ENCODE measurements at places on chromosomes 7 and 10.
A peak's percentile ranks its signal among the peaks of the same experiment; 100 is the strongest.

GRCh38 chr10:133212853-133213494, 17.0 kb upstream of the UTF1 start:
- DNase-seq = no peak

- no peak for DNase-seq
Observed at GRCh38 chr10:70445718-70446657, 4.5 kb upstream of the NODAL start.

DNA sequence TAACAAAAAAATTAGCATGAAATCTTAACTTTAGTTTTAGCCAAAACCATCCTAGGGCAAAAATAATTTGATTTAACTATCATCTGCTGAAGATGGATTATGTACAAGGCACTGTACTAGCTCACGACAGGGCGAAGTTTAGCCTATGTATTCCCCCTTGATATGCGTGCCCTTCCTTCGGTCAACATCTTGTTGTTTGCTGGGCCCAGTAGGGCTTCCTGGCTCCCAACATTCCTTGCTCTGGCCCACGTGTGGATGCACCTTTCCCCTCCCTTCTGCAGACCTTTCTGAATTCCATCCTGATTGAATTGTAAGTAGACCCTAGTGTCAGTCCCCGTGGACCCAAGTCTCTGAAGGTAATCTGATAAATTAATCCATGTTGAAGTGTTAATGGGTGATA, 212.0 kb downstream of the RELN start:
- DNase-seq = no peak

GRCh38 chr7:24617957-24618616, 44.8 kb downstream of the PALS2 start:
- DNase-seq = no peak

- no peak for DNase-seq
Observed at GRCh38 chr7:20602306-20602705, 13.2 kb upstream of the ABCB5 start.

DNA sequence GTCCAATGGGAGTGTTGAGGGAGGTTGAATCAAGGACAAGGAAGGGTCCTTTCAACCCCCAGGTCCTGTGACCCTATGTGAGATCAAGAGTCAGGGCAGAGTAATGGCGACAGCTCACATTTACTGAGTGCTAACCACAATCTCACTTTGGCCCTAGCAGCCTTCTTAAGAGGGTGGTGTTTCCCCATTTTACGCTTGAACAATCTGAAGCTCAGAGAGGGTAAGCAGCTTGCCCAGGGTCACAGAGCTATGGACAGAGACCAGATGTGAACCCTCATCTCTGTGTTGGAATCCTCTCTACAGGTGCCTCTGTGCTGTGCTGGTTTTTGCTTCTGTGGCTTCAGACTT, 102.0 kb downstream of the GRK5 start:
- DNase-seq = no peak

GRCh38 chr7:107692501-107692900, 31.9 kb downstream of the SLC26A4 start:
- no peak for DNase-seq

DNA sequence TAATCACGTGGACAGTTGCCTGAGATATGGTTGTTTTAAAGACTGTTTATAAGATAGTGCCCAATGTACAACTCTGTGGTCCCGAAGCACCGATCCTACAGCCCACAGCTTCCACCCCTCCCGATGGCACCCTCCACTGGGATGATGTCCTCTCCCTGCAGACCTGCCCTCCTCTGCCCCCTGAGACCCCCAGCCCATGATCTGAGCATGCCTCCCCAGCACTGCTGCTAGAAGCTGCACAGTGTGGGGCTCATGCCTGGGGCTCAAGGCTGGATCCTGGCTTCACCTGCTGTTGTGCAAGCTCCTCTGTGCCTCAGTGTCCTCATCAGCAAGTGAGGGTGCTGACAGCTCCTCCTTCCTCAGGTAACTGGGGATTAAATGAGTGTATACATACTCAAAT, 254.7 kb upstream of the MKI67 start:
- DNase-seq = no peak

DNA sequence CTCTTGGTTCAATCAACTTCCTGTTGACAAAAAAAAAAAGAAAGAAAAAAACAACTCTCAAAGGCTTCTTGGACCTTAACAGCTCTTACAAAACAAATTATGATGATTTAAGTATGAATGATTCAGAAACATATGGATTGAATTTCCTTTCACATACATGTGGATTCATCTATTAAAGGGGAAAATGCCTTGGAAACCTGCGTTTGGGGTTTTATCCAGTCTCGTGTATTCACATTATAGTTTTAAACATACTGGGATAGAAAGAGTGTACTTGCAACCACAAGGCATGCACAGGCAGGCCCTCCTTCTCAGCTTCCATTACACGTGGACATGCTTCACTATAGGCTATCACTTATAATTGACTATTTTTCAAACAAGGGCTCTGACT, 286.7 kb downstream of the INHBA start:
- no peak for DNase-seq

DNA sequence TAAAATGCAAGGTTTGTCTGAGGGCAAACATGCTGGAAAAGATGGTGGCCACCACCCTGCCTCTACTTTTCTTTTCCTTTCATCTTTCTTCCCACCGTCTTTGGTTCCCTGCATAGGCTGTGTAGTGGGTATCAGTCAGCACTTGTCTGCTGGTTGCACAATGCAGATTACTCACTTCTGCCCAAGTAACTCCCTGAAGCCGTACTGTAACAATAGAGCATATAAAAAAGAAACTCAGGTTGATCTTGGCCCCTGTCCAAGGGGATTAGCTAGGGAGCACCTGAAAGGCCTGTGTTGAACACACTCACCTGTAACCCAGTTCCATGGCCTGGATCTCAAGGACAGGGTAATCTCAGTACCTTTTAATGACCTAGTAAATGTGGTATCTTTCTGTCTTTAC, 533.0 kb upstream of the GALNT17 start:
- no peak for DNase-seq

GRCh38 chr7:86966916-86967315, 92.5 kb downstream of the ELAPOR2 start:
- no peak for DNase-seq

DNA sequence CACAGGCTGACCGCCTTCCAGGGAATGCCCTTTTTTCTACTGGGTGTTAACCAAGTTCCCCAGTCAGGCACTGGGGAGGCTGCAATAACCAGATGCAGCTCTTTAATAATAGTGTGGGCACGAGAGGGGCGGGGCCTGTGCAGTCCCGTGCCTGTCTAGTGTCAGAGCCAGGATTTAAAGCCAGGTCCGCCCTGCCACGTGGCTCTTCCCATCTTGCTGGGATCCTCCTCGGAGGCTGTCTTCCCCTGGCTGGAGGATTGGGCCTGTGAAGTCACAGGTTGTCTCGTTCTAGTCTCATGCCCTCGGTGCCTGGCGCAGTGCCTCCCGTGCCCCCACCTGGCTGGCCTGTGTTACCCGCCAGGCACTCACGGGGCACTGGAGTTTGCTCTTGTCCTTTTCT, 25.2 kb downstream of the TMEM120A start:
- DNase-seq = no peak

DNA sequence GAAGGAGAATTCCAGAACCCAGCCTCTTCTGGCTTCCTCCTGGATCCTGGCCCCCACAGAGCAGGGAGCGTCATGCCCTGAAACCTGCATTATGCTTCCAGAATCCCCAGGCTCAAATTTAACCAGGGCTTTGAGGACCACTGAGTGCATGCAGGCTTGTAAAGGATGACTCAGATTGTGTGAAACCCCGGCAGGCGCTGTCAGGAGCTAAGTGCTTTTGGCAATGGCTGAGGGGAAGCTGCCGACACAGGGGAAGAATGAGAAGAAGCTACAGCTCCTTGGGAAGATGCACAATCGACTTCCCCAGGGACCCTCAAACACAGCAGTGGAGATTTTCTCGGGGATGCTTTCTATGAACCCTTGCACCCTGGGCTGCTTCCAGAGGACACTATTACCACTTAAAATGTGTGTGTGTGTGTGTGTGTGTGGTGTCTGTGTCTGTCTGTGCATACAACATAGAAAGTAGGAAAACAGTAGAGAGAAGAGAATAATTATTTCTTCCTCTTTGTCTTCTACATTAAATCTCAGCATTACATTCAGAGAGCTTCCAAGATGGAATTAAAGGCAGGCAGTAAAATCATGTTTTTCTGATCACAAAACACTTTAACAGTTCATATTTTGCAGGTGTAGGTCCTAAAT, 183.5 kb upstream of the INHBA start:
- no peak for DNase-seq

DNA sequence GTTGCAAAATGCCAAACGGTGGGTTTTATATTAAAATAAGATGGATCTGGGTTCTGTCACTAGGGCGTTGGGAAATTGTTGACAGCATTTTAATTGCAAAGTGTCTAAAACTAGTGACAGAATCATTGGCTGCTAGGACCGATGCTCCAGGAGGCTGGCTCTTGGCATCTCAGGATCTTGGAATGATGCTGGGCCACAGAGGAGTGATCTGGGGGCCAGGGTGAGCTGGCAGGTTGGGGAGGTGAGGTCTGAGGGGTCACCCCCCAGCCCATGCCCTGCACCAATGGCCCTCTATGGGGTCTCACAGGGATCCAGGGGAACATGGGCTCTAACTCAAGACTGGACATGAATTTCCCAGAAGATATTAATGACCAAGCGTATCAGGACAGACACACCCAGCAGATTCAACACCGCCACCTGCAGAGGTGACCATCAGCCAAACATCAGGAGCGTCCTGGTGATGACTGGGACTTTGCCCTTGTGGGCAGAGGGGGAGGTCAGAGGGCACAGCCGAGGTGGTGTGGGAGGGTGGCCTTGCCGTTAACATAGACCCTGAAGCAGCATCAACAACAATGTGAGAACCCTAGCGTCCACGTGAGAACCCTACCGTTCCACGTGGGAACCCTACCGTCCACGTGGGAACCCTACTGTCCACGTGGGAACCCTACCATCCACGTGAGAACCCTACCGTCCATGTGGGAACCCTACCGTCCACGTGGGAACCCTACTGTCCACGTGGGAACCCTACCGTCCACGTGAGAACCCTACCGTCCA, 89.0 kb upstream of the PPP2R2D start:
- no peak for DNase-seq

- DNase-seq = no peak
Observed at GRCh38 chr10:58152673-58153263, 114.9 kb downstream of the IPMK start.

DNA sequence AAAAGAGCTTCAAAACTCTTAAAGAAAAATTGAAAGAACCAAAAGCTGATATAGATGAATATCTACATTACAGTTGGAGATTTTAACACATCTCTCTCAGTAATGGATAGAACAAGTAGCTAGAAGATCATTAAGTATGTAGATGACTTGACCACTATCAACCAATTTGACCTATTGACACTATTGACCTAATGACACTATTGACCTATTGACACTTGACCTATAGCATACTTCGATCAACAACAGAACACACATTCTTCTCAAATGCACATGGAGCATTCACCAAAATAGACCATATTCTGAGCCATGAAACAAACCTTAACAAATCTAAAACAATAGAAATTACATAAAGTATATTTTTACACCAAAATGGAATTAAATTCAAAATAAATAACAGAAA, 22.3 kb downstream of the GIMAP5 start:
- DNase-seq = no peak

DNA sequence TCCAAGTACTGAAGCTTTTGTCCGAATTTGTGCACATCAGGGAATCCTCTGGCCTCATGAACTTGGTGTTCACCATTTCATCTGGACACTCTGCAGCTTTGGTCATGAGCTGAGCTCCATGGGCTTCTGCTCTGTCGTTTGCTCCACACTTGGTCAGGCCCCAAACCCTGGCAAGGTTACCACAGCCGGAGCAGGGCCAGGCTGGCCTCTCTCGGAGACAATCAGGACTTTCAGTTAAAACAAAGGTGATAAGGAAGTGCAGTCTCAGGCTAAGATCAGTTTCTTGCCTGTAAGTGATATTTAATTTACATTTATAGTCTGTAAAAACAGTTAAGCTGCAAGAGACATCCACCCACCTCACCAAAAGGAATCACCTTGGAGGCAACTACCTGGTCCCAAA, 558.9 kb downstream of the PARD3 start:
- no peak for DNase-seq

DNA sequence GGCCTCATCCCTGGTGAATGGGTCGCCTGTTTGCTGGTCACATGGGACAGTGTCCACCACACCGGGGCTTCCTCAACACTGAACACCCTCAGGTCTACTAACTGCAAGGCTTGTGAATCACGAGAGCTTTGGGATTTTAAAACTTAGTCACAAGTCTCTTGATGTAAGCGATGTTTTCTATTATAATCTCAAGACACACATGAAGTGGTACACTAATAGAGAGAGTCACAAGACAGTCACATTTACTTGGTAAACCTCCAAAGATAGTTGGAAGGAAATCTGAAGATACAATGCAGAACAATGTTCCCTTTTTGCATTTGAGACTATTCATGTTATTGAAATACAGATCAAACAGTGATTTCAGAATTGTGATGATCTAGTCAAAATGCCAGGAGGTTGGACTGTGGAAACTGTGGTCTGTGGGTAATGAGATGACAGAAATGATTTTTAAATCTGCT, 233.1 kb upstream of the KLF6 start:
- DNase-seq = no peak

GRCh38 chr7:102272075-102272916, 14.4 kb upstream of the SH2B2 start:
- DNase-seq = peak; percentile 73

DNA sequence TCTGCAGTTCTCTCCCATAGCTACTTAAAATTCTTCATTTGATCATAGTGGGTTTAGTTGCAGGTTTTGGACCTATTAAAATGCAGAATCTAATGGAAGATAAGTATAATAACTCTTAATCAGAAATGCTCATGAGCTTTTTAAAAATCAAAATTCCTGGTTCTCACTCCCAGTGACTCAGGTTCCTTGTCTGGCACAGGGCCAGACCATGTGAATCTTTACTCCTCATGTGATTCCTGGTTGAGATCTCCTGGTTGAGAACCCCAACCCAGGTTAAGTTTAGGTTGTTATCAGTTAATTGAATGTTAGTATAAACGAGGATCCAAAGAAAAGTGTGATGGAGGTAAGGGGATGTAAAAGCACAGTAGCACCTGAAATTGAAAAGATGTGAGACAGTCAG, 17.5 kb upstream of the TRUB1 start:
- no peak for DNase-seq

DNA sequence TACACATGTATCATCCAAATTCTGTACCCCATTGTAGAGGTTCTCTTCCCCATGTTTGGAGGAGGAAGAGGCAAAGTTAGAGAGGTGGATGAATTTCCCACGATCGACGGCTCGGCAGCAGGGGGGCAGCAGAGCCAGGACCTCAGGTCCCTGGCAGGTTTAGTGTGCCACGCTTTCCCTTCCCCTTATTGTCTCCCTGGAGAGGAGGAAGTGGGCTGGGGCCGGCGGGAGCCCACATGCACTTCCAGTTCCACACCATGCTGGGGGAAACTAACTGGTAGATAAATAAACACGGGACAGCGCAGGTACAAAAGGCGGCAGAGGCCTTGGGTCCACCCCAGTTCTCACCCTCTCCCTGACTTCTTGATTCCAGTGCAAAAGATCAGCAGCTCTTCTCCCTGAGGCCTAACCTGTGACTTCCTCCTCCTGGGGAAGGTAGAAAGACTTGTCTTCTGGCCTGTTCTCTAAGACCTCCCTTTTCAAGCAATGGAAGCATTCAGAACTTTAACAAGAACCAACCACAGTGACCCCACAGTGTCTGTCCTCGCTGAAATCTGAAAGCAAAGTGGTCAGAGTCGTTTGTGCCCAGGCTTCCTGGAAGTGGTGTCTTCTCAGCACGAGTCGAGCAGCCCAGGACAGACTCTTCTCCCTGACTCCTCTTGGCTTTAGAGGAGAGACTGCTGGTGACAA, 30.5 kb upstream of the SRGN start:
- DNase-seq = no peak

- DNase-seq = no peak
Observed at GRCh38 chr7:155735442-155736115, 76.7 kb downstream of the SHH start.

- no peak for DNase-seq
Observed at GRCh38 chr10:84613336-84614021, 285.1 kb downstream of the CCSER2 start.

Measured in activated CD8-positive, alpha-beta memory T cell treated with anti-CD3 and anti-CD28 coated beads for 1 hour (primary cell).